Skeletal muscle cell (primary cell): ENCODE measurements at places on chromosomes 13 and 19.

GRCh38 chr19:40502647-40503319 is 36.0 kb downstream of the SPTBN4 start:
- DNase-seq: no peak

DNA sequence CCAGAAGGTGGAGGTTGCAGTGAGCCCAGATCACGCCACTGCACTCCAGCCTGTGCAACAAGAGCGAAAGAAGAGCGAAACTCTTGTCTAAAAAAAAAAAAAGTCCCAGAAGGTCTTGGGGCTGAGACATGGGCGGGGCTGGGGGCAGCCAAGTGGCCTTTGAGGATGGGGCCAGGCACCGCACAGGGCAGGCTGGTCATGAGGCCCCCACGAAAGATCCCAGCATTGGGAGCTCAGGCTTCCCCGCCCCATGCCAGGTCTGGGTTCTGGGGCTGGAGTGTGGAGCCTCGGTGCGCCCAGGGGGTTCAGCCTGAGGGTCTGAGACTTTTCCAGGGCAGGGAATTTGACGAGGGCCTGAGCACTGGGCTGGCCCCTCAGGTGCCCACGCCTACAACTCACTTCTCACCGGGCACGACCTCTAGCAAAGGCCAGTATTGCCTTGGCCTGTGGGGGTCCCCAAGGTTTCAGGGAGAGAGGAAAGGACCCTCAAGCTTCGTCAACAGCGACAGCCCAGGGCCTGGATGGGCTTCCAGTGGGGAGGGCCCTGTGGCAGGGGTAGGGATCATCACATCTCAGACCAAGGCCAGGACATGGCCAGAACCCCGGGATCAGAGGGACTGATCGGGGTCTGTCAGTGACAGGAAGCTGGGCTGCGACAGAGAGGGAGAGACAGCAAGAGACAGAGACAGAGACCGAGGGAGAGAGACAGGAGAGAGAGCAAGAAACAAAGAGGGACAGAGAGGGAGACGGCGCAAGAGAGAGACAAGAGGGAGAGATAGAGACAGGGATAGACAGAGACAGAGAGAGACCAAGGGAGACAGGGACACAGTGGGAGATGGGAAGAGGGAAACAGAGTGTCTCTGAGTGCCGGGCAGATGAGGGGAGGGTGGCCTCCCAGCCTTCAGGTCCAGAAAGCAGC is 7.5 kb upstream of the MEX3D start:
- no peak for DNase-seq

DNA sequence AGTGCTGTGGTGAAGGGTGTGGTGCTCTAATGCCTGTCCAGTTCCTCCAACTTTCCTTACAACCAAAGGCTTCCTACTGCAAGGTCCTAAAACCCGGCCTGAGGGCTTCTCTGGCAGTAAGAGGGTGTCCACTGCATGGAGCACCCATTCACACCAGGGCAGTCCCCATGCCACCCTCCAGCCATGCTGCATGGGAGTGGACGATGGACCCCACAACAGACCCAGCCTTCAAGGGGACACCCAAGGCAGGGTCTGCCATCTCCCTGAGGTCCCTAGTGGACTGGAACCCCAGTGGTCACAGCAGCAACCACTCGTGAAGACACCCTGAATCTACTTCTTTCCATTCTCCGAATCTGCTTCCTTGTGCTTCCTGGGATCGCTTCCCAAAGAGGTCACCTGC is 117.6 kb upstream of the SOX1 start:
- no peak for DNase-seq

GRCh38 chr13:66657165-66657881 is 572.8 kb downstream of the PCDH9 start:
- DNase-seq: peak; percentile 97

DNA sequence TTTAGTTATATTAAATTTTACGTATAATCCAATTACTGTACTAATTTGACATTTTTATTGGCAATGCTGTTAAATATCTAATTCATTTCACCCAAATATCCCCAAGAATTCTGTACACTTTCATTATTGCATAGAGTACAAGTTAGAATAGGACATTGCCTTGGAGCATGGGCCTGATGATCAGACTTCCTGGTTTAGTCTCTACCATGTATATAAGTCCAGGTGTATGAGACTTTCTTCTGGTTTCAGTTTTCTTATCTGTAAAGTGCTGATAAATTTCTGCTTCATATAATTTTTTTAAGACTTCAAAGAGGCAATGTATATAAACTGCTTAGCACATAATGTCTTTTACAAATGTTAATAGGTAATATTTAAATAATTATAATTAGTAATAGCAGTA is 179.4 kb downstream of the KLF12 start:
- no peak for DNase-seq

DNA sequence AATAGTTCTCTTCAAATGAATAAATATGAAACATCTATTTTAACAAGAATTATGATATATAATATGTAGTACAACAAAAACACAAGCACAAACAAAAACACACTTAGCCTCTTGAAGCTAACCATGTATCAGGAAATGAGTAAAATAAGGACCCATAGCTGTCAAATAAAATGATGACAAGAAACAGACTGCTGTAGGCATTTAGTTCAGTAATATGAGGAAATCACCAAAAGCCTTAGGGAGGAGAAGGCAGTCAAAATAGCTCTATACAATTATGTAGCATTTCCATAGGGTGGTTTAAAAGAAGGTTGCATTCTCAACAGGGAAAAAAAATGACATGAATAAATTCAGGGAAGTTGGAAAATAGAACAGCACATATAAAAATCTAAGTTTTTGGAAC is 163.4 kb downstream of the PCDH20 start:
- no peak for DNase-seq

- DNase-seq: no peak
Measured at GRCh38 chr13:111117289-111117688, 2.2 kb downstream of the ARHGEF7 start.

- DNase-seq: no peak
Measured at GRCh38 chr13:77896977-77897376, 21.7 kb downstream of the EDNRB start.

DNA sequence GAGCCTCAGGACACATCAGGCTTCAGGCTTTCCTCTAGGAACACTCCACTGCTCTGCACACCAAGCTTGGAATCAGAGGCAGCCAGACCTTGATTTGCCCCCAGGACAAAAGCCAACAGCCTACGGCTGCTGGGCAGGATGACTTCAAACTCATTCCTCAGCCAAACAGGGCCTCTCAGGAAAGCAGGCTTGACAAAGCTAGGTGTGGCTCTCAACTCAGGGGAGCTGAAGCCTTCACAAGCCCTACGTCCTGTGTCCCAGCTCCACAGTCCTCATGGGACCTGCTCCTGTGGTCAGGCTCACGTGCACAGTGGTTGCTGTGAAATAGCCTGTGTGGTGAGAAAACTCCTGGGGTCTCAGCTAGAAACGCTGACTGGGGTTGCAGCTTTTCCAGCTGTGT is 398.9 kb upstream of the ZNF507 start:
- no peak for DNase-seq

DNA sequence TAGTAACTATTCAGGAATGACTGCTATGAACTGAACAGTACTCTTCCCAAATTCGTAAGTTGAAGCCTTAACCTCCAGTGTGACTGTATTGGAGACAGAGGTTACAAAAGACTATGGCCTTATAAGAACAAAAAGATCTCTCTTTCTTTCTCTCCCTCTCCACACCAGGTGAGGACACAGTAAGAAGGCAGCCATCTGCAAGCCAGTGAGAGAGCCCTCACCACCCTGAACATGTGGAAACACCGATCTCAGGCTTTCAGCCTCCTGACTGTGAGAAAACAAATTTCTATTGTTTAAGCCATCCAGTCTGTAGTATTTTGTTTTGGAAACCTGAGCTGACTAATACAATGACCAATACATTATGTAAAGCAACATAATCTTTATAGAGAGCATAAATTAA is 888.9 kb downstream of the SLITRK1 start:
- no peak for DNase-seq
